AG09309 (cell line): ENCODE measurements at places on chromosomes 6 and 20.

GRCh38 chr20:58177799-58178198 lies 50.7 kb downstream of the ANKRD60 start:
- no peak for DNase-seq

DNA sequence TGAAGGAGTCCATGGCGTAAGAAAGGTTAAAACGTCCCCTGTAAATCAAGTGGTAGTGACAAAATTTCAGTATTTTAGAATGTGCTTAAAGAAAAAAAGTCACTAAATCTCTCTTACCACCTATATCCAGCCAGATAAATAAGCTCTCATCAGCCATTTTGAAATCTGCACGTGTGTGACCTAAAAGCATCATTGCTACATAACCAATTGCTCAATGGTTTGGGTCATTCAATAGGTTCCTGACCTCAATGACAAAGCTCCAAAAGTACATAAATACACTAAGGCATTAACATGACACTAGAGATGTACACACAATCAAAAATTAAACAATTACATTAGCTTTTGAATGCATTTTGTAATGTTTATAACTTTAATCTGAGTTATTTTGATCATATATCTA lies 272.4 kb downstream of the GMDS start:
- no peak for DNase-seq

- no peak for DNase-seq
These were observed 22.4 kb downstream of the ZNF311 start for GRCh38 chr6:28982476-28983266.

DNA sequence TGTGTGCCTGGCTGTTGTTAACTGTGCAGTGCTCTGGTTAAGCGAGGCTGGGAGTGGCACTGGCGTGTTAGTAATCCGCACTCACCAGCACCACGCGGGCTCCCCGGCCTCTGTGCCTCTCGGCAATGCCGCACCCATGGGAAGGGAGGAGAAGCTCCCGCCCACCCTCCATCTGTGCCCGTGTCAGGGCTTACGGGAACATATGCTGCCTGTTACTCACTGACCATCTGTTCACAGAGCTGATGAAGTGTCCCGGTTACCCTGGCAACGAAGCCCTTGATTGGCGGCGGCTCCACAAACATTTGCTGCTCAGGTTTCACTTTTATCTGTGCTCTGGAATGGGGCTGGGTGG lies 114.7 kb downstream of the PSMB1 start:
- DNase-seq, result peak; percentile 96

GRCh38 chr6:127893541-127893940 lies 7.3 kb downstream of the THEMIS start:
- no peak for DNase-seq

- no peak for DNase-seq
These were observed 37.5 kb downstream of the SNX9 start for GRCh38 chr6:157860505-157860991.

DNA sequence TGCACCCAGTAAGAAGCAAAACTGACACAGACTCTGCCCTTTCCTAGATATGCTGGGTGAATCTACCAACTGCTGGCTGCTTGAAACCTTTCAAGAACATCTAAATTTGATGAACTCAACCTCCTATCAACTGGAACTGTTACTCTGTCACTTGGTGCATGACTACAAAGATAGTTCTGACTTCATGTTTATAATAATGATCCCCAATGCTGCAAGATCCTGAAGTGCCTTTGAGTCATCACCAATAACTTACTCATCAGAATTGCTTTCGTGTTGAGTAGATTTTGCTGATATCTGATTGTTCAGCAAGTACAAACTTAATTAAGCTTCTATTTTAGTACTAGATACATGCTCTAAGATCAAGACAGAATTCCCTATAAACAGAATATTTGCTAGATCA lies 100.2 kb upstream of the ARMC2 start:
- peak; percentile 35 for DNase-seq

GRCh38 chr20:45419188-45420091 lies 3.5 kb downstream of the PIGT start:
- peak; percentile 93 for DNase-seq

- no peak for DNase-seq
These were observed 47.9 kb downstream of the KCNK5 start for GRCh38 chr6:39181333-39181732.

GRCh38 chr20:45921337-45922189 lies 9.6 kb upstream of the PLTP start:
- no peak for DNase-seq

- no peak for DNase-seq
These were observed 75.9 kb upstream of the GATA5 start for GRCh38 chr20:62551407-62552323.

DNA sequence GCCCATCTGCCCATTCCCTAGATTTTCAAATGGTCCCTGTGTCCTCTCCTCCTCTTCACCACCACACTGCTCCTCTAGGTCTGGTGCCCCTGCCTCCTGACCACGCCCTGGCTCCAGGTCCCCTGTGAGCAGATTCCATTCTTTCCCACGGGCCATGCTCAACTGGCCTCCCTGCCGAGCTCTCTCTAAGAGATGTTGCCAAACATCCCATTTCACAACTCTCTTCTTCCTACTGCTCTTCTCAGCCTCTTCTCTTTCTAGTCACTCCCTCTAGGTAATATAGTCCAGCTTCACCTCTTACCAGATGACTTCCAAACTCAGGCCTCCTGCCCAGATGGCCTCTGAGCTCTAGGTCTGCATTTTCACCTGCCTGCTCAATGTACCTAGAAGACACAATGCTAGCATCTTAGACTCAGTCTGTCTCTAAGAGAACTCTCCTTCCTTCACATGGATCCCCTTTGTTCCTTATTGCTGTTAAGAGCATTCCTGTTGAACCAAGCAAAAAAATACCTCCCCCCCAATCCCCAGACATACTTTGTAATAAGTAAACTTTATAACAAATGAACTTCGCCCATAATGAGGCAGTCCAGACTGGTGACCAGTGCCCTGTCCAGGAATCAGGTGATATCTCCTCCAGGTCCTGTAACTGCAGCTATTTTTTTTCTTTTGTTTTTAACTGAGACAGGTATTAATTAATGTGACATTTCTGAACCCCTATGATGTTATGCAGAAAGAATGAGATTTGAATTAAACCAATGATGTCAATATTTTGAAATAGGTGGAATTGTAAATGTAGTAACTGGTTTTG lies 79.0 kb downstream of the LYRM4 start:
- DNase-seq, result no peak

GRCh38 chr6:56841751-56842150 lies 113.2 kb upstream of the BEND6 start:
- DNase-seq, result no peak
